ENCODE measurements at places on chromosomes 3 and 15.

- no peak for DNase-seq
These were observed 18.9 kb downstream of the SRGAP3 start for GRCh38 chr3:9230596-9230995.

DNA sequence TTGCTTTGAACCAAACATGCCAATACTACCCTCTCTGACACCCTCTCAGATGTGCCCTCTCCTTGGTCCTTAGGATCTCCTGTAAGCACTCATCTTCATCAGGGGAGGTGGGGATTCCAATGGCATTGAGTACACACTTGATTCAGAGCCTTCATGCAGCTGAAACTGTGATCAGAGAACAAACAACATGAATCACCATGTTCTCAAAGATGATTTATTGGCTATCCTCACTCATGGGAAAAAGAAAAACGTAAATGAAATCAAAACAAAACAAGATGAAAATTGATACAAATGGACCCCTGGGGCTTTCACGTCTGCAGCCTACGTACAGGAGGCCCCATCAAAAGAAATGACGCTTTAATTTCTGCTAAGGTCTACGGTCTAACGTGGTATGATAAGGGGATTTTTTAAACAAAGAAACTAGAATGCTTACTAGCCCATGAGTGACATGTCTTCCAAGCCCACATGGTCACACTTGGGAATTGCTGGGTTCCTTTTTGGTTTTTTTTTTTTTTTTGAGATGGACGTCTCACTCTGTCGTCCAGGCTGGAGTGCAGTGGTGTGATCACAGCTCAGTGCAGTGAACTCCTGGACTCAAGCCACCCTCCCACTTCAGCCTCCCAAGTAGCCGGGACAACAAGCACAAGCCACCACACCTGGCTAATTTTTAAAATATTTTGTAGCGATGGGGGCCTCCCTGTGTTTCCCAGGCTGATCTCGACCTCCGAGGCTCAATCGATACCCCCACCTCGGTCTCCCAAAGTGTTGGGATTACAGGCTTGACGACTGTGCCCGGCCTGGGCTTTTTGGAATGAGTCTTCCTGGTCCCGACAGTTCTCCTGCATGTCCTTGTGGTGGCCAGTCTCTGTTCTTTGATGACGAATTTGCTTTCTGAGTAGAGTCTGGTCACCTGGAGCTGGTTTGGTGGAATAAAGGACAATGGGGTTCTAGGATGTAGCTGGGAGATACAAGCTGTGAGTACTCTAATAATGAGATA is 202.6 kb downstream of the XXYLT1 start:
- no peak for DNase-seq

DNA sequence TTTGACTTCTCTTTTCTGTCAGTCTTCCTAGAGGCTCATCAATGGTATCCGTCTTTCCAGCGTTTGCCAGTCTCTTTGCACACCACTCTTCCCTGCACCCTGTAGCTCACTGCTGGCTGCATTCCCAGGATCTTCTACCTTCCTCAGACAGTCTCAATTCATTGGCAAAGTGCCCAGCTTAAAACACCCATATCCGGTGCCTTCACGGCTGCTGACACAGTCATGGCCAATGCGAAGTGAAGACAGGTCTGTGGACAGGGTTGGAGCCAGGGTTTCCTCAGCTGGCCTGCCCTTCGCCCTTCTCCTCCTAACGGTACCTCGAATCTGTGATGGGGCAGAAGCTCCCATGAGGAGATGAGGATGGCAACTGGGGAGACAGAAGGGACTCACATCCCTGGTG is 36.1 kb downstream of the PTH1R start:
- peak; percentile 47 for DNase-seq

DNA sequence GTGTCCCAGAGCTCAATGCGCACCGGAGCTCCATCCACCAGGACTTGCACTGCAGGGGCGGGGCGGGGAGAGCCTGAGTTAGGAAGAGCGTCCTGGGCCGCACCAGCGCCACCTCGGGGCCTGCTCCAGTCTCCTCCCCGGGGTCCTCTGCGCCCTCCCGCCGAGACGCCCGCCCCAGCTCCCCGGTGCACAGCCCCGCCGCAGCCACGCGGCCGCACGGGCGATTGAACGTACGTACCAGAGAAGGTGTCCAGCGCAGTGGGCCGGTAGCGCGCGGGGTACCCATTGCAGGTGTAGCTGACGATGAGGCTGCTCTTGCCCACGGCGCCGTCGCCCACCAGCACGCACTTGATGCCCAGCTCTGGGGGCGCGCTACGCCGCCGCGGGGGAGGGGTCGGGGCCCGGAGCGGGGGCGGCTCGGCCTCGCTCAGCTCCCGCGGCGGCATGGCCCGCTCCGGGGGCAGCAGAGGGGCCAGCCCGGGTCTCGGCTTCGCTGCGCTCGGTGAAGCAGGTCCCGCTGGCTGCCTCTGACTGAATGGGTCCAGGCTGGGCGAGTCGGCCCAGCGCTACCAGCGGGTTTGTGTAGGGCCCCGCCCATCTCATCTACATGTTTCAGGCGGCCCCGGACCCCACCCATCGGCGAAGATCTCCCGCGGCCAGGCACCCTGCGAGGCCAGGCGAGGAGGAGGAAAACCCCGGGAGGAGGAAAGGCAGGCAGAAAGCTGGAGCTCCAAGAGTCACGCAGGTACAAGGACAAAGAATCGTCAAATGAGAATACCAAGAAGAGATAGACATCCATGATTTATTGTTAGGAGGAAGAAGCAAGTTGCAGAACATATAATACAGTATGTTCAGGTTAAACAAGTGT is at the start of gene RHOV:
Gene RHOV, minus strand, starts transcription at position 541 of the 868 bp plus-strand sequence. Its CDS starts 95 bp downstream, at position 446.
- DNase-seq, result peak; percentile 91

DNA sequence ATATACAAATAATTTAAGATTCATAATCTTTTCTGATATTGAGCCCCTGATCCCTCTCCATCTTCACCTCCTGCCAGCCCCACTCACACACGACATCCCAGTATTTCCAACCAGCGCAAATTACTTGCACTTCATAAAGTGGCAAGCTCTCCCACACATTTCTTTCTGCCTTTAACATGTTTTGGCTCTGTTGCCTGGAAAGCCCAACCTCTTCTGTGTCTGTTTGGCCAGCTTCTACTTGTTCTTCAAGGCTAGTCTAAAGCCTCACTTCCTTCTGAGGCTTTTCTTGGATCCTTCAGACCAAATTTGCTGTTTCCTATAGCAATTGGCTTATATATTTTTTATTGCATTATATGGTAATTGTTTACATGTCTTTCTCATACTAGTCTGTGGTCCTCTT is 5.1 kb upstream of the TM6SF1 start:
- DNase-seq, result no peak

GRCh38 chr3:100059472-100059871 is 54.8 kb downstream of the FILIP1L start:
- DNase-seq, result no peak

DNA sequence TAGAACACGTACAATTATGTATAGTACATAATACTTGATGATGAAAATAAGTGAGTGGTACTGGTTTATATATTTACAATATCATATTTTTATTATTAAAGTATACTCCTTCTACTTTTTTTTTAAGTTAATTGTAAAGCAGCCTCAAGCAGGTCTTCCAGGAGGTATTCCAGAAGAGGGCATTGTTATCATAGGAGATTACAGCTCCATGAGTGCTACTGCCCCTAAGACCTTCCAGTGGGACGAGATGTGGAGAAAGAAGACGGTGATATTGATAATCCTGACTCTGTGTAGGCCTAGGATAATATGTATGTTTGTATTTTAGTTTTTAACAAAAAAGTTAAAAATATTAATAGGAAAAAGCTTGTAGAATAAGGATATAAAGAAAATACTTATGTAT is 40.3 kb upstream of the SCN5A start:
- no peak for DNase-seq

GRCh38 chr15:42604894-42605744 is 29.7 kb downstream of the STARD9 start:
- DNase-seq, result peak; percentile 92

DNA sequence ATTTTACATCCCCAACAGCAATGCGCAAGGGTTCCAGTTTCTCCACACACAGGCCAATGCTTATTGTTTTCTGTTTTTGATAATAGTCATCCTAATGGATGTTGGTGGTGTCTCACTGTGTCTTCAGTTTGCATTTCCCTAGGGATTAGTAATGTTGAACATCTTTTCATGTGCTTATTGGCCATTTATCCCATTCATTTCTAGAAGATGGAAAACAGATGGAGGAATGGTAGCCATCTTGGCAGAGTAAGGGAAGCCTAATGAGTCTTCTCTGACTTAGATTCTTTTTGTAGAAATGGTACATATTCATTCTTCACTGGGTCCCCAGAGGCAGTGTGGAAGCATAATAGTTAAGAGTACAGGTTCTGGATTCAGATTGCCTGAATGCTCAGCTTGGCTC is 46.8 kb upstream of the SRGAP3 start:
- DNase-seq, result no peak

GRCh38 chr3:119642746-119643473 is 17.5 kb downstream of the POPDC2 start:
- peak; percentile 80 for DNase-seq

- no peak for DNase-seq
These were observed 17.0 kb downstream of the CHRM5 start for GRCh38 chr15:33985287-33985686.

DNA sequence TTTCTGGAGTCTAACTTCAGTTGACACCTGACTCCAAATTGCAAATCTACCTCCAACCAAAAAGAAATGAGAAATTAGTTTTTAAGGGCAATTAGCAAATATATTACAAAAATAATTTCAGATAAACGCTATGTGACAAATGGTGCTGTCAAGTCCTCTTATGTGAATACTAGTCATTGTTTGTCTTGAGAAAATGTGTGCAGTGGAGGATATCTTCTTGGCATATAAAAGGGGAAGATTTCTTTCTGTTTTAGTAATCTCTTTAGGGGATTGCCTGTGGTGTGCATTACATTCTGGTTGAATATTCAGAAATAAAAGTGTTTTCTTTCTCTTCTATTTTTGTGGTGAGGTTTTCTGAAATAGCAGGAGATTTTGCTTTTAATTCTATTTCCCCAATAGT is 3.0 kb upstream of the GCSAM start:
- DNase-seq, result no peak

DNA sequence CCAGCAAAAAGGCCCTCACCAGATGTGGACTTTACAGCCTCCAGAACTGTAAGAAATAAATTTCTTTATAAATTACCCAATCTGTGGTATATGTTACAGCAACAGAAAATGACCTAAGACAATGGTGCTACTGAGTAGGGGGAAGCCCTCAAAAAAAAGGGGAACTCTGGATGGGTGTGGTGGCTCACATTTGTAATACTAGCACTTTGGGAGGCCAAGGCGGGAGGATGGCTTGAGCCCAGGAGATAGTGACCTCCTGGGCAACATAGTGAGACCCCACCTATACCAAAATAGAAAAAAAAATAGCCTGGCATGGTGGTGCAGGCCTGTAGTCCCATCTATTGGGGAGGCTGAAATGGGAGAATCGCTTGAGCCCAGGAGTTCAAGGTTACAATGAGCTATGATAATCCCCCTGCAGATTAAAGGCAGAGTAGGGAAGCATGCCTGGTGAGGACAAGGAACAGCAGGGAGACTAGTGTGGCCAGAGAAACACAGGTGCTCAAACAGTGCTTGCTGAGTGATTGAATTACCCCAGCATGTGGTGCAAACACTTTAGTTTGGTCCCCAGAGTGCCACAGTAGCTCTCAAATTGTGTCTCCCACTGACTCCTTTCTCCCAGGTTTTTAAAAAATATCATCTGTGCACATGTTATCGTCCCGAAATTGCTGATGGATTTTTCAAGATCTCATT is 13.9 kb upstream of the USP3 start:
- peak; percentile 95 for DNase-seq

DNA sequence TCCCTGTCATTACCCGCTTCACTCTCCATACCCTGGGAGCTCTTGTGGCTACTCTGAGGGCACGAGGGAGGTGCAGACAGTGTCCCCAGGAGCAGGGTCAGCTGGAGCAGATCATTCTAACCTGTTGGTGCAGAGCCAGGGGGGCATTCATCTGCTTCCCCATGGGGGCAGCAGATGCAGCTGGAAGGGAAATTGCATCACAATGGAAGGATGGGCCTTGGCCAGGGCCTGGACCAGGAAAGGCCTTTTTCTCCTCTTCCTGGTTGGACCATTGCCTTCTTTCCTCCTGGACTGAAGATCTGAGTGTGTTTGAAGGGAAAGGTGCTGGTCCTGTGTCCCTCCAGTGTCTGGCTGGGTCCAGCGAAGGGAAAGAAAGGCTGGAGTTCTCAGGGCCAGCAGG is 55.7 kb downstream of the EPHB1 start:
- DNase-seq, result no peak
